ENCODE measurements at places on chromosomes 2 and 18.

DNA sequence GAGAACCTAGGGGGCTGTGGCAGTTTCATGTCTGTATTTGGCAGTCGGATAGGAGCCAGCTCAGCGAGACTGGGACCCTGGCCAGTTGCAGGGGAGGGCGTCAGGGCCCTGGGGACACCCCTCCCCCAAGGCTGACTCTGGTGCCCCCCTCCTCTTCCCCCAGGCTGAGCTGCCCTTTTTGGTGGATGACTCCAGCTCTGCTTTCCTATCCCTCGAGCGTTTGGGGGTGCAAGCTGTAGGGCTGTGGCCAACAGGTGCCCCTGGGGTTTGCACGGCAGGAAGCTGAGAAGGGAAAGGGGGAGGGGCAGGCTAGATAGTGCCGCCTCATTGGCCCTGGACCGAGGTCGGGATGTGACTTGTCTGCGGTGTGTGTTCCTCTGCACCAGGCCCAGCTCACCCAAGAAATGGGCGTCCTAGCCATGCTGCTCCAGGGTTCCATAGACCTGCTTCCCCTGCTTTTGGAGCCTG is 26.4 kb downstream of the SPEG start:
- DNase-seq, result peak; percentile 54

- peak; percentile 13 for DNase-seq
These were observed 132.1 kb upstream of the STON1 start for GRCh38 chr2:48397846-48398245.

DNA sequence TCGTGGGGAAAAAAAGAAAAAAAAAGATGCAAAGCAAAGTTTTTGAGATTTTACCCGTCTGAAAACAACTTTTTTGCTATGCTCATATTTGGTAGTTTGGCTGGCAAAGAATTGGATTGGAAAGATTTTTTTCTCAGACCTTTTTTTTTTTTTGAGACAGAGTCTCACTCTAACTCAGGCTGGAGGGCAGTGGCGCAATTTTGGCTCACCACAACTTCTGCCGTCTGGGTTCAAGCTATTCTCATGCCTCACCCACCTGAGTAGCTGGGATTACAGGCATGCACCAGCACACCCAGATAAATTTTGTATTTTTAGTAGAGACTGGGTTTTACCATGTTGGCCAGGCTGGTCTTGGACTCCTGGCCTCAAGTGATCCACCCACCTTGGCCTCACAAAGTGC is 56.3 kb upstream of the TANC1 start:
- no peak for DNase-seq

DNA sequence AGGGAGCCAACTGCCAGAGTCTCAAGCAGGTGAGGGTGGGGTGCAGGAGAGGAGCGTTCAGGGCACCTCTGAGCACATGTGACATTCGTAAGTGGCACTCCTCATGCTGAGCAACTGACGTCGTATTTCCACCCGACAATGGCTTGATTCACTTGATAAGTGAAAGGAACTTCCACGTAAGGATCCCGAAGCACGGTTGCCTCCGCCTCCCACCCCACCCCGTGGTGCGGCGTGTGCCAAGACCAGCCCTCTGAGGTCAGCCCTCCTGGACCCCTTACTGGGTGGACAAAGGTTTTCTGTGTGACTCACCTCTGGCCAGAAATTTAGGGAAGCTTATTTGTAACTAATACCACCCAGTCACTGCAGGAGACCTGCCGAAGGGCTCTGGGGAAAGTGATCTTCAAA is 59.9 kb downstream of the AGAP1 start:
- DNase-seq, result no peak

DNA sequence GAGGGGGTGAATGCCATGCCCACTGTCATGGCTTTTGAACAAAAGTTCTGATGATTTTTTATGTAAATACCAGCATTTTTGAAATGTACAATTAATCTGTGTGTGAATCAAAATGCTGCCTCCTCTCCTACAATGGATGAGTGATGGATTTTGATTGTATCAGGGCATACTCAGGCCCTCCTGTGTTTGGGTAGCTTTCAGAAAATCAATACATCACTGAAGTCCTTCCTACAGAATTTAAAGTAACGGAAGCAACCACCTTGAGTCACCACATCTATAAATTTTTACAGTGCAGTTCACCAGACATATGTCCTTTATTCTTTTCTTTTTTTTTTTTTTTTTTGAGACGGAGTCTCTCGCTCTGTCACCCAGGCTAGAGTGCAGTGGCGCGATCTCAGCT is 867.3 kb downstream of the EPHA4 start:
- DNase-seq, result no peak

GRCh38 chr2:35973132-35973736 is 382.3 kb upstream of the CRIM1 start:
- DNase-seq, result no peak

DNA sequence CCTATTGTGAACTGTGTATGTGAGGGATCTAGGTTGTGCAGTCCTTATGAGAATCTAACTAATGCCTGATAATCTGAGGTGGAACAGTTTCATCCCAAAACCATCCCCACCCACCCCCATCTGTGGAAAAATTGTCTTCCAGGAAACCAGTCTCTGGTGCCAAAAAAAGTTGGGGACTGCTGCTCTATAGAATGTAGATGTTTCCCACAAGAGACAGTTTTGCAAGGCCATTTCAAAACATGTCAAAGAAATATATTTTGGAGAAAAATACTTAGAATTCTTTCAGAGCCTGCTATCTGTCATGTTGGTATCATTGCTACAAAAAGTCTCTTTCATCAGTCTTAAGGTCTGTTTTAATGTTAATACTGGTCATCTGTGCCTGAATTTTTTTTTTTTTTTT is 4.1 kb upstream of the SLC39A10 start:
- no peak for DNase-seq

- no peak for DNase-seq
These were observed 39.6 kb downstream of the MARCO start for GRCh38 chr2:118981632-118982031.

DNA sequence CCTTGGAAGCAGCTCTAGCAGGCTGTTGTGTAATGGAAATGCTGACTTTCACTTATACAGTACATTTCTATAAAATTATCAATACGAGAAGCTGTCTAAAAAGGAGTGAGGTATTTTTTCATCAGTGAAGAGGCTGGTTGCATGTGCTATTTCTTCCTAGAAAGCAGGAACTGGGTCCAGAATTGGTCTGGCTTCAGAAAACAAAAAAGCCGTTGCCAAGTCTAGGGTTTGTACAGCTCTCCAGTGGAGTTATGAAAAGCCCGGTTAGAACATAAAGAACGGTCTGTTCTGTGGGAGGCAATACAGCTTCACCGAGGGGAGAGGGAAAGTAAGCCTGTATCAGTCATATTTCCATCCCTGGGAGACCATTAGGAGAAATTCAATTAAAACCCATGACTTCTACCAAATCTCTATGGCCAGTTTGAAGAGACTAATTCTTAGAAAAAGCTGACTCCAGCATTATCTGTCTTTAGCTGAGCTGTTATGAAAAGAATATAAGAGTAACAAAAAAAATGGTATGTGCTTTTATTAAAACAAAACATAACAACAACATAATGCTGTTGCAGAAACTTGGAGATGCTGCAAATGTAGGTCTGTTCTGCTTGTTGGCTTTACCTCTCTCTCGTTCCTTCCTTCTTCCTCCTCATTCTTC is 217.0 kb downstream of the CMPK2 start:
- DNase-seq, result no peak

GRCh38 chr2:174608866-174609214 is 11.2 kb upstream of the WIPF1 start:
- DNase-seq, result no peak

- no peak for DNase-seq
These were observed 29.9 kb upstream of the AGAP1 start for GRCh38 chr2:235463893-235464292.

GRCh38 chr2:105121434-105121833 is 83.6 kb downstream of the MRPS9 start:
- DNase-seq, result no peak

DNA sequence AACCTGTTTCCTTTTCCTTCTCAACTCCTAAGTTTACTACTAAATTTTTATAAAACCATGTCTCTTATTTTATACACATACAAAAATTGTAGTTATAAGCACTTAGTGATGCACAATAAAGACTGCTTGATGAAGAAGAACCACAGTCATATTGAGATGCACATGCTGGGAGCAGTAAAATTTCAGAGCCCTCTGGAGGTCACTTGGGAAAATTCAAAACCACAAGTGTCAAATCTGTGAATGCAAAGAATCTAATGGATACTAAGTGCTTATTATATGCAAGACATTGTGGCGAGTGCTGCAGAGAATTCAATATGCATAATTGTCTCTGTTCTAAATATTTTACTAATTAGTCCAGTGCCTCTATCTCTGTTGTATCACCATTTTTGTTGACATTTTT is 180.5 kb downstream of the VWC2L start:
- DNase-seq, result no peak

- DNase-seq, result no peak
These were observed 14.8 kb upstream of the INHBB start for GRCh38 chr2:120330946-120331822.

- no peak for DNase-seq
These were observed 83.0 kb upstream of the RAB6C start for GRCh38 chr2:129896226-129897100.

- peak; percentile 56 for DNase-seq
These were observed at the start of gene EGR4 for GRCh38 chr2:73293534-73294171. EGR4 (minus strand) TSS chr2:73293548; CDS start chr2:73293317, 231 bp downstream.

DNA sequence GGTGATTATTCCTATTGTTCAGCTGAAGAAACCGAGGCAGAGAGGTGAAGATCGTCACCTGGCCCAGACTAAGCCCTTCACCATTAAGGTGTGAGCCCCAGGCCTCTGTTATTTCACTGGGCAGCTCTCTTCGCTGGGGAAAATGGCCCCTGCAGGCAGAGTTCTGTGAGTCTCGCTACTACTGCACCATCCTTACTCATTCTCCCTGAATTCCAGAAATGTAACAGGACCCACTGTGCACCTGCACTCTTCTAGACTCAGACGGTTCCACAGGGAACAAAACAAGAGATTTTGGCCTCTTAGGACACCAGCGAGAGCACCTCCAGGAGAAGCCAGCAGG is 147.7 kb upstream of the GLI2 start:
- no peak for DNase-seq

- DNase-seq, result no peak
These were observed 73.9 kb downstream of the PRKRA start for GRCh38 chr2:178377046-178377445.

- peak; percentile 74 for DNase-seq
These were observed 167.1 kb downstream of the ZFP36L2 start for GRCh38 chr2:43059183-43059897.

- peak; percentile 52 for DNase-seq
These were observed 510.3 kb downstream of the RNF144A start for GRCh38 chr2:7427293-7428060.

DNA sequence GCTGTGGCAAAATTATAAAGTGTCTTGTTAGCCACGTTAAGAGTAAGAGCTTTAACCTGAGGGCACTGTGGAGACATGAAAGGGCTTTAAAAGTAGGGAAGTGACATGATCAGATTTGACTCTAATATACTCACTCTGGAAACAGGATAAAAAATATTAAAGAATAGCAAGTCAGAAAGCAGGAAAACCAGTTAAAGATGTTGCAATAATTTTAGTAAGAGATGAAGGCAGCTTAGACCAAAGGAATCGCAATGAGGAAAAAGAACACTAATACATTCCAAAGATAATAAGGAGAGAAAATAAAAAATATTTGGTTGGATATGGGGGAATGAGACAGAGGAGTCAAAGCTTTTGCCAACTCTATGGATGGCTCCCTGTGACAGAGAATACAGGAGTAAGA is 183.8 kb downstream of the DYM start:
- no peak for DNase-seq

DNA sequence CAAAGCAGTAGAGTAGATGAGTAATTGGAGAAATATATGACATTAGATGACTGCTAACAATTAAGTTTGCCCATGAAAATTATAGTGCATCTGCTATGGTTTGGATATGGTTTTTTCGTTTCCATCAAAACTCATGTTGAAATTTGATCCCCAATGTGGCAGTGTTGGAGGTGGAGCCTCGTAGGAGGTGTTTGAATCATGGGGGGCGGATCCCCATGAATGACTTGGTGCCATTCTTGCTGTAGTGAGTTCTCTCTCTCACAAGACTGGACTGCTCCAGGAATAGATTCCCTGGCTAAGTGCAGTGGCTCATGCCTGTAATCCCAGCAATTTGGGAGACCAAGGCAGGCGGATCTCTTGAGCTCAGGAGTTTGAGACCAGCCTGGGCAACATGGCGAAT is 9.7 kb upstream of the CUL3 start:
- DNase-seq, result no peak

DNA sequence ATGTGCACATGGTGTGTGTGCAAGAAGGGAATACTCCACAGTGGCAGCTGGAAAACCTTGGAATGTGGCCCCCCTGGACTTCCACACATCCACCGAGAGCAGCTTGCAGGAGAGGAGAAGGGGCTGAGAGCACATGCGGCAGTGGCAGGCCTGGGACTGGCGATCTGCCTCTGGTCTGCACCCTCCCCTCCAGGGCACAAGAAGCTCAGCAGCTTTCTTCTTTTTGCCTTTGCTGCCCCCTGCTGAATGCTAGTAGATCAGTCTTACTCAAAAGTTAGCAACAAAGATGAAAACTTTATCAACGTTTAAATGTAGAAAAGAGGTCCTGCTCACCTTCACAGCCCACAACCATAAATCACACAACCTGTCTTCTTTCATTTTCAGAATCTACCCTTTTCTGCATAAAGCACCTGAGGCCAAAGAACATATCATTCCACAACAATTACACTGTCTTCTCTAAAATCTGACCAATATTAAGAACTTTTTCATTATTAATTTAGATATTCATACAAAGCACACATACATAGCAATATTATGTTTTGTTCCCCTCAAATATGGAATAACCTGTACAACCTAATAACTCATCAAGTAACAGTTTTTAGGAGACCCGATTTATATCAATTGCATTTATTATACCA is 34.6 kb downstream of the TGFBRAP1 start:
- no peak for DNase-seq

DNA sequence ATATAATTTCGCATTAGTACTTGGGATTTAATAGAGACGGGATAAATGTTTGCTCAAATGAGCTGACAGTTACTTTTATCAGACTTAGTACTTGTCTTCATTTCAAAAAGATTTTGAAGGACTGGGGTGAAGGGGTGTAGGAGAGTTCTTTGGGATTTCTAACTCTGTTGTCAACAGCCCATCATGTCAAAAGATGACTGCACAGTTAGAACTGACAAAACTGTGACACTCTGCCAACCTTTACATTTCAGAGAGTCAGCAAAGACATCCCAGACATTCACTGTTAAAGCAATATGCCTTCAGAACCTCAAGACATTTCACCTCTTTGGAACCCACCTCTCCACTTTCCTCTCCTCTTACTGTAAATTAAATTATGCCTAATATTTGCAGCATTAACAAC is 285.4 kb upstream of the SPHKAP start:
- DNase-seq, result no peak

GRCh38 chr2:216713691-216714336 is 18.5 kb upstream of the IGFBP5 start:
- DNase-seq, result no peak
